ENCODE measurements at places on chromosomes 1 and 21.

DNA sequence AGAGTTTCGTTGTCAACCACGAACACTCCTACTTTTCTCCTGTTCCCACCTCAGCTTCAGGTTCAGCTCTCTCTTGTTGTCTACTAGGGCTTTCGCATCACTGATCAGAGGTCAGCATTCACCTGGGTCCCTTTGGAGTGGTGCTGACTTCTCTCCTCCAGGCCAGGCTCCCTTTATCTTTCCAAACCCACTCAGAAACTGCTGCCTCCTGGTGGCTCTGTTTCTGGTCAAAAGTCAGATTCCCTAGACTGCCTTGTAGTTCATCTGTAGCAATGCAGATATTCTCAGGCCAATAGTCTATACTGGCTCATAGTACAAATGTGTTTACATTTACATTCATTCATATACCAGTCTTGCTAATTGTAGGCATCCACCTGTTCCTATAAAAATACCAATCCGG lies 6.4 kb upstream of the ERI3 start:
- DNase-seq, result no peak

DNA sequence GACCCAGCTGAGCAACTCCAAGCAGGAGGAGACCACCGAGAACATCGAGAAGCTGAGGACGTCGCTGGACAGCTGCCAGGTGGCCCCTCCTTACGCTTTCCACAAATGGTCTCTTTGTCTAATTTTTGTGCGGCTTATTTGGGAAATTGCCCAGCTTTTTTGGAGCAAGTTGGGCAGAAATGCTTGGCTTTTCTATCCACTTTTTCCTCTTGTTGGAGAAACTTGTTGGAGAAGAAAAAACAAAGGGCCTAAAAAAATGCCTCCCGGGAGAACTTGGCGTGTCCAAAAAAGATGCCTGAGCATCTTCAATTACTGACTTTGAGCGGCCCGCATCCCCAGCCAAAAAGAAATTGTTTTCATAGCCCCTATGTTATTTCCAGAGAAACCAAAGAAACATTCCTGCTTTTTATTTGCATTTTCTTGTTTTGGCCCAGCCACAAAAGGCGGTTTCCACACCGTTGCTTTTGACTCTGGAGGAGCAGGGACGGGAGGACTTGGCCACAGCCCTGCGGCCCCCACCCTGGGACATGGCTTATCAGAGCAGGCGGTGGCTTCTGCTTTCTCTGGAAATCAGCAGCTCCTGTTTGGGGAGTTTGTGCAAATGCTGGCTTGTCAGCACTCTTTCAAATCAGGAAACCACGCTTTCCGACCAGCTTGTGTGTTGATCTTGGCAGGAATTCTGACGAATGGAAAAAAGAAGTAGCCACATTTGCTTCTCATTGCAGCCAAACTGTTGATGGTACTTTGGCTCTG lies 81.2 kb upstream of the EFHD2 start:
- DNase-seq, result peak; percentile 44

GRCh38 chr21:46199436-46200373 lies 15.4 kb upstream of the SPATC1L start:
- DNase-seq, result no peak

- no peak for DNase-seq
Measured at GRCh38 chr1:3505161-3505560, 50.7 kb downstream of the ARHGEF16 start.

DNA sequence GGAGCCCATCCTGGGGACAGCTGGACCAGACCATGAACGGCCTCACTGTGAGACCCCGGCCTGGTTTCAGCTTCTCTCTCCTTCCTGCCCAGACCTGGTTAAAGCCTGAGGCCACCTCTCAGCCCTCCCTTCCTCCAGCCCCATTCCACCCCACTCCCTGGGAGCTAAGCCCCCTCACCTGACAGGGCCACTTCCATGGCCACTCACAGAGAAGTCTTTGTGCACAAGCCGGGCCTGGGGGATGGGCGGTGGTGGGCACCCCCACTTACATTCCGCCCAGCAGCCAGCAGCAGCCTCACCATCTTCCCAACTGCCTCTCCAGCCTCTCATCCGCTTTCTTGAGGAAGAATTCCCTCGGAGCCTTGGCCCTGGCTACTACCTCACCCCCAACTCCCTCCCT lies 40.4 kb downstream of the RHBG start:
- no peak for DNase-seq

GRCh38 chr21:42674351-42674940 lies 21.0 kb downstream of the PDE9A start:
- DNase-seq, result no peak

DNA sequence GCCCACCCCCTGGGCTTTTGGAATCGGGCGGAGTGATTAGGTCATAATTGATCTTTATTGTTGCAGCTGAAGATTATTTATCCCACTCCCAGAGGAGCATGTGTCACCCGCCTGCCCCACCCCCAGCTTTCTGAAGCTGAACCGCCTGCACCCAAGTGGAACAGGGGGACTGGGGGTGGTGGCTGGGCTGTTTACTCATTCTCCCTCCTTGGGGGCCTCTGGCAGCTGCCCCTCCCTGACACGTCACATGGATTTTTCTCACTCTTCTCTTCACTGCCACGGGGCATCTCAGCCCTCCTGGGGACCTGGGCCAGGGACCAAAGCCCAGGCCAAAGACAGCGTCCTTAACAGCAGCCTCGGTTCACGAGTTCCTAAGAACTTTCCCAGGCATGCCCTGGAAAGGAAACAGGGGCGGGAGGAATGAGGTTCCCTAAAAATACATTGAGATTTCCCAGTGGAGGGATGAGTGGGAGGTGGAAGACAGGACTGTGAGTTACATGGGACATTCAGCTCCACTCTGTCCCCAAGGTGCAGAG lies 31.6 kb upstream of the SOX13 start:
- peak; percentile 1 for DNase-seq

- DNase-seq, result no peak
Measured at GRCh38 chr1:159185121-159185520, 13.7 kb downstream of the CADM3 start.

DNA sequence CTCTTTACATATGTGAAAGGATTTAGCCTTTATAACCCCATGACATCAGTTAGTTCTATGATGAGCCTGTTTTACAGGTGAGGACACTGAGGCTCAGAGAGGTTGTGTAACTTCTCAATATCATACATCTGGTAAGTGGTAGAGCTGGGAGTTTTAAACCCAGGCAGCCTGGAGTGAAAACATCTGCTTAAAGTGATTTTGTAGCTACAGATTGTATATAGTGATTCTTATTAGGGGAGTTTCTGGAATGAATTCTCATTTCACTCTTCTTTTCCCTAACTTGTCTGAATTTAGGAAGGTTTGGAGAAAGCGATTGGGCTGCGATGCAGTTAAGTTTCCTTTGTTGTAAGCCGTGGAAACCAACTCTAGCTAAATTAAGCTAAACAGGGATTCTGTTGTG lies 175.6 kb downstream of the CAMTA1 start:
- no peak for DNase-seq

DNA sequence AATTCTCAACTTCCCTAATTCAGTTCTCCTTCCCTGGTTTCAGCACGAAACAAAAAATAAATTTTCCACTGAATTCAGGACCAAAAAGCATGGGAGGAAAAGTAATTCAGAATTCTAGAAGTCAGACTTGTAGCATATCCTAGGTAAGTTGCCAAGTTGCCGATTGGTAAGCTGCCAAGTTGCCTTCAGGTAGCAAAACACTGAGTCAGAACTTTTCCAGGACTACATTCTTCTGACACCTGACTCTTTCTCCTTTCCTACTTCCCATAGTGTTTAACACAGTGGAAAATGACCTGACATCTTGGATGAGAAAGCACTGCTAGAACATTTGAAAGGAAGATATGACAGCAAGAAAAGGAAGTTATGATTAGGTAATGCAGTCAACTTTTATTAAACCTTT lies 322.8 kb downstream of the SPATA17 start:
- no peak for DNase-seq

GRCh38 chr1:231721436-231721835 lies 94.8 kb downstream of the DISC1 start:
- DNase-seq, result no peak

GRCh38 chr1:209646558-209646957 lies 5.7 kb downstream of the LAMB3 start:
- no peak for DNase-seq

- peak; percentile 77 for DNase-seq
Measured at GRCh38 chr1:154353460-154353904, 28.2 kb downstream of the ATP8B2 start.

- DNase-seq, result no peak
Measured at GRCh38 chr1:228803421-228803820, 68.1 kb downstream of the RHOU start.

GRCh38 chr1:1218524-1219200 lies 4.7 kb upstream of the TNFRSF4 start:
- DNase-seq, result no peak

DNA sequence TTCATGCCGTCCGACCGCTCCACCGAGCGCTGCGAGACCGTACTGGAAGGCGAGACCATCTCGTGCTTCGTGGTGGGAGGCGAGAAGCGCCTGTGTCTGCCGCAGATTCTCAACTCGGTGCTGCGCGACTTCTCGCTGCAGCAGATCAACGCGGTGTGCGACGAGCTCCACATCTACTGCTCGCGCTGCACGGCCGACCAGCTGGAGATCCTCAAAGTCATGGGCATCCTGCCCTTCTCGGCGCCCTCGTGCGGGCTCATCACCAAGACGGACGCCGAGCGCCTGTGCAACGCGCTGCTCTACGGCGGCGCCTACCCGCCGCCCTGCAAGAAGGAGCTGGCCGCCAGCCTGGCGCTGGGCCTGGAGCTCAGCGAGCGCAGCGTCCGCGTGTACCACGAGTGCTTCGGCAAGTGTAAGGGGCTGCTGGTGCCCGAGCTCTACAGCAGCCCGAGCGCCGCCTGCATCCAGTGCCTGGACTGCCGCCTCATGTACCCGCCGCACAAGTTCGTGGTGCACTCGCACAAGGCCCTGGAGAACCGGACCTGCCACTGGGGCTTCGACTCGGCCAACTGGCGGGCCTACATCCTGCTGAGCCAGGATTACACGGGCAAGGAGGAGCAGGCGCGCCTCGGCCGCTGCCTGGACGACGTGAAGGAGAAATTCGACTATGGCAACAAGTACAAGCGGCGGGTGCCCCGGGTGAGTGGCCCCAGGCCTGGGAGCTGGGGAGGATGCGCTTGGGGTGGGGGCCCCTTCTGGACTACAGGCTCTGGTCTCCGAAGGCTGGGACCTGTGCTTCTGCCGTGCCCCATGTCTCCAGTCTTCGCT lies 1.1 kb downstream of the SKI start:
- peak; percentile 81 for DNase-seq

DNA sequence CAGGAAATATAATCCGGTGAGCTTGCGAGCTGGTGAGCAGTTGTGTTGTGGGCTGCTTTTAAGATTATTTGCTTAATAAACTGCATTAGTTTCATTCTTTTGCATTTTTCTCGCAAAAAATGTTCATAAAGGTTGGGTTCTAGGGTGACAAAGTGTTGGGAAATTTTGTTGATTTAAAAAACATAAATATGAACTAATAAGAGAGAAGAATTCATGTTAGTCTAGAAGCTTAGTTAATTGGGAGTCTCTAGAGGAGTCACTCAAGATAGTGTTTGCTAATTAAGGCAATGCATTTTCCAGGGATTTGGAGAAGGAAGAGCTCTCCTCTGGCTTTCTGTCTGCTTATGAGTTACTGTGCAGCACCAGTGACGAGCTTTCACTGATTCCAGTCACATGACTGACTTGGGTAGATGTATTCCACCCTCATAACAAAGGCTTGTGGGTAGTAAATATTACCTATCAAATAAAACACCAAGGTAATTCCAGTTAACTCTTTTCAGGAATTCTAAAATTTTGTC lies 417.0 kb downstream of the PTBP2 start:
- peak; percentile 4 for DNase-seq

GRCh38 chr1:230879778-230880177 lies 11.5 kb upstream of the C1orf198 start:
- DNase-seq, result no peak

Measured in foreskin fibroblast (primary cell).